Effector memory CD4-positive, alpha-beta T cell (primary cell): ENCODE measurements at places on chromosomes 5 and 9.

GRCh38 chr5:134784241-134784920 lies 25.8 kb downstream of the DDX46 start:
- no peak for DNase-seq

- DNase-seq: no peak
These were observed 8.3 kb downstream of the LPCAT1 start for GRCh38 chr5:1515311-1515920.

- no peak for DNase-seq
These were observed 58.8 kb upstream of the RNF130 start for GRCh38 chr5:180130291-180130869.

DNA sequence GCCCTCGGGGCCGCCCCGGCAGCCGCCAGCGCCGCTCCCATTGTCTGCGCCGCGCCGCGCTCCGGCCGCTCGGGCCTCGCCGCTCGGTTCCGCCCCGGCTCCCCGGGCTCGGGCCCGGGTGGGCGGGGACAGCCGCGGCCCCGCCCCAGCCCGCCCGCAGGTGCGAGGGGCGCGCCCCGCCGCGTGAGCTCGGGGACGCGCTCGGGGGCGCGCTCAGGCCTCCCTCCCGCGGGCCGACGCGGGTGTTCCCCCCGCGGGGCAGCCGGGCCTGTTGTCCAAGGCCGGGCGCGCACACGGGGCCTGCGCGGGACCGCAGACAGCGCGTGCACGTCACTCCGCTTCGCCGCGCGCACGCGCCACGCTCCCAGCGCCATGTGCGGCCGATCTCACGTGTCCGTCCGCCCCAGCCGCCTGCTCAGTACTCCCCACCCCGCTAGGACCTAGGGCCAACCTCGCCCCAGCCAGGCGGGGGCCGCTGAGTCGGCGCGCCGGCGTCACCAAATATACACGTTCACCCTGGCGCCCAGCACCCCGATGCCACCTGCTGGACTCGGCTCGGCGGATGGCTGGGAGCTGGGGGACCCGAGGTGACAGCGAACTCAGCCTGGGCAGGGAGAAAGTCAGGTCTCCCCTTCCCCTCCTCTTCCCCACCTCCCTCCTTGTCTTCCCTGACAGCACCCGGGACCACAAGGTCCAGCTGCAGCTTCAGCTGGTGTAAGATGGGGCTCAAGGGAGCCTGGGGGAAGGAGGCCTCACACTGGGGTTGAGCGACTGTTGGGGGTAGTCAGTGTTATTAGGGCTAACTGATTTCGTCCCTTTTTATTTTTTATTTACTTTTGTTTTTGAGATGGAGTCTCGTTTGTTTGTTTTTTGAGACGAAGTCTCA lies 14.3 kb downstream of the GBGT1 start:
- DNase-seq: peak; percentile 80

DNA sequence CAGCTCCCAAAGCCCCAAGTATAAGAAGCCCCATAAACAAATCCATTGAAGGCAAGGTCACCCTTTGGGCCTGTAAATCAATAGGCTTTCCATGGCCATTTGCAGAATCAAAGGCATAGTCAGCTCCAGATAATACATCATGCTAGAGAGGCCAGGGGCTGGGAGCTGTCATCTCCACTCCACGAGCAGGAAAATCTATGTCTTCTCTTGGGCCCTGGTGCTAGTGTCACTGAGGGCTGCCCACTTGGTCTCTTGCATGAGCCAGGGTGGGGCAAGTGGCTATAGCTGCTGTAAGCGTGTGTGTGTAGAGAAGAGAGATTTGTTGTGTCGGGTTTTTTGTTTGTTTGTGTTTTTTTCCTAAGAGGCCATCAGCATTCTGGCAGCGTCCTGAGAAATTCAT lies 90.0 kb upstream of the ZNF618 start:
- DNase-seq: no peak

DNA sequence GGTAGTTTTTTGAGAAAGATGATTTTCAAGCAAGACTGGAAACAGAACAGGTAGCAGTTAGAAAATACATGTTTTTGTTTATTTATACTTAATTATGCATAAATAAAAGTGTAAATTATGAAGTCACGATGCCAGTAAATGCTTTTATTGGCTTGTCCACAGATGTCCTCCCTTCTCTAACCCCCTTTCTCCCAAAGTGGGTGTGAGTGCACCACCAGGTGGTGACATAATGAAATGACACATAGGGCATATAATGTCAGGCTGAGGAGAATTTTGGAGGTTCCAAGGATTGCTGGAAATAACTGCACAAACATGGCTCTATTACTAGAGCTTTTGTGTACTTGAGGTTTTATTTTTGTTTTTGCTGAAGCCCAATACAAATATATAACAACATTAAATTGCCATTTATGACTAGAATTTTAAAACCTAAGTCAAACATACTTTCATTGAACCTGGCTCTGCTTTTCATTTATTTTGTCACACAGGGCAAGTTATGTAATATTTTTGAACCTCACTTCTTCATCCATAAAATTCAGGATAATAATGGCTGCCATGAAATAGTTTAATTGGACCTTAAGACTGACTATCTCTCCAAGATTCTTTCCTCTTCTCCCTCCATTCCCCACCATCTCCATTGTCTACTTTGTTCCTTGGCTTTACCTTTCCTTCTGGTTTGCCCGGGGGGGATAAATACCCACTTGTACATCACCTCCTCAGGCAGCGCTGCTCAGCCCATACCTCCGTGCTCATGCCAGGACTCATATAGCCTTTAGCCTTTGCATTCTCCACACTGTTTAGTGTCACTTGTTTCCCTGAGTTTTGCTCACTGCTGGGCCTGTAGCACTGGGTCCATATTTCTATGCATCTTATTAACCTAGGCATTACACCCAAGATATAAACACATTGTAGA lies 168.8 kb downstream of the PDE4D start:
- no peak for DNase-seq

DNA sequence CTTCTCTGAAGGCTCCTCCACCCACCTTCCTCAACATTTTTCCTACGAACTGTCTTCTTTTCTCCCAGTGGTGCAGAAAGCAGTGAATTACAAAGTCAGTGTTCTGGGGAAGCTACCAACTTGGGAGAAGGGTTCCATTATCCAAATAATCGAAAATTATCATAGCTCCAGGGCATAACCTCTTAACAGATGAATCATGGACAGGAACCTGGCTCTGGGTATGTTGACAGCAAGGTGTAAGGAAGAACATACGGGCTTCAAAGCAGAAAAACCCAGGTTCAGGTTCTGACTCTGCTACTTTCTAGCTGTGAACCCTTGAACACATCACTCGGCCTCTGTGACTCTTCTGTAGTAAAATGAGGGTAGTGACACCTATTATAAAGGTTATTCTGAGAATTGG lies 351.3 kb downstream of the ENC1 start:
- DNase-seq: no peak

- no peak for DNase-seq
These were observed at the start of gene FAM163B for GRCh38 chr9:133609311-133610098. Gene FAM163B, minus strand, starts transcription at chr9:133609389. Its CDS starts 29,166 bp downstream, at chr9:133580223.

- no peak for DNase-seq
These were observed 97.7 kb upstream of the SMARCA2 start for GRCh38 chr9:1917396-1917935.

GRCh38 chr5:124154714-124155113 lies 591.7 kb downstream of the ZNF608 start:
- DNase-seq: no peak
